ENCODE measurements at places on chromosomes 13 and 19.

DNA sequence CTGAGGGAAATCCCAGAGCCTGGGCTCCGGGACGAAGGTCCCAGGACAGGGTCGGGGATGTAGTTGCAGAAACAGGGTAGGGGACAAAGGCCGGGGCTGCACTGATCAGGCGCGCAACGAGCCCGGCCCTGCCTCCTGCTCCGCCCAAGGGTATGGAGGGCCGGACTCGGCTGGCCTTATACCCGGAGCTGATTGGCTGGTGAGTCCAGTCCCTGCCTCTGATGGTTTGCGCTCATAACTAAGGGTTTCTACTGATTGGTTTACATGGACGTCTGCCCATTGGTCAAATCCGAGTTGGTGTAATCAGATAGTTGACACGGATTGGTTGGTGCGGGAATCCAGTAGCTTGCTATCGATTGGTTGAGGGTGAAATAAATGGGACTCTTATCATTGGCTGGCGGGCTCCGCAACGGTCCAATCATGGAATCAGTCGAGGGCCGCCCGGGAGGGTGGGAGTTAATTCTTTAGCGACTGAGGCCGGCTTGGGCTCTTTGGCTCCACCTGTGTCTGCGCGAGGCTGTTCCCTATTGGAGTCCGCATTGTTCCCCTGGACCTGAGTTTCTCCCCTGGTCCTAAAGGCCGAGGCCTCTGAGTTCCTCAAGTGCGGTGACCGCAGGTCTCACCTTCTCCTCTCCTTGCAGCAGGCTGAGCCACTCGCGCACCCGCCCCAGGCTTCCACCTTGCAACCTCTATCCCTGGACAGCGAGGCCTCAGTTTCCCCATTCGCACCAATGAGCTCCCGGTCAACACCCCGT is 570 bp upstream of the MPND start:
- peak; percentile 100 for DNase-seq

DNA sequence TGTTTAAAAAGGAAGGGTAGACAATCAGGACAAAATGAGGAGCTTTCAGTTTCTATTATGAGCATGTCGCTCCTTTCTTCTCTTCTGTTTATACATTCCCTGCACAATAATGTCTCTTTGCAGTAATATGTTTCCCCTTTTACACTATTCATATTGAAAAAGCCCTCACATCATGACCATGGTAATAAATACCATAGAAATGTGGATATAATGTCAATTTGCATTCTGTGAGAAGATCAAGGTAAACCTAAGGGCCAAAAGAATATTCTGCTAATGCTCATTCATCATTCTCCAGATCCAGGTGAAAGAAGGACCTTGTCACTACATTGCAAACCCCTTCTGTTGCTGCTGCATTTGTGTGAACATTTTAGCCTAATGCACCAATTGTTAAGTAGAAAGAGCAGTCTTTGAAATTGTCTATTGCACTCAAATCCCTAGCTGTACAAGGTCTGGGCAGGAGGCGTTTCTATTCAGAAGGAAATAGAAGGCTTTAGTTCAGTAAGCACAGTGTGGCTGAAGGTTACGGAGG is 117.6 kb upstream of the SOX21 start:
- DNase-seq: no peak

GRCh38 chr19:8143041-8143440 is 6.4 kb downstream of the FBN3 start:
- no peak for DNase-seq

DNA sequence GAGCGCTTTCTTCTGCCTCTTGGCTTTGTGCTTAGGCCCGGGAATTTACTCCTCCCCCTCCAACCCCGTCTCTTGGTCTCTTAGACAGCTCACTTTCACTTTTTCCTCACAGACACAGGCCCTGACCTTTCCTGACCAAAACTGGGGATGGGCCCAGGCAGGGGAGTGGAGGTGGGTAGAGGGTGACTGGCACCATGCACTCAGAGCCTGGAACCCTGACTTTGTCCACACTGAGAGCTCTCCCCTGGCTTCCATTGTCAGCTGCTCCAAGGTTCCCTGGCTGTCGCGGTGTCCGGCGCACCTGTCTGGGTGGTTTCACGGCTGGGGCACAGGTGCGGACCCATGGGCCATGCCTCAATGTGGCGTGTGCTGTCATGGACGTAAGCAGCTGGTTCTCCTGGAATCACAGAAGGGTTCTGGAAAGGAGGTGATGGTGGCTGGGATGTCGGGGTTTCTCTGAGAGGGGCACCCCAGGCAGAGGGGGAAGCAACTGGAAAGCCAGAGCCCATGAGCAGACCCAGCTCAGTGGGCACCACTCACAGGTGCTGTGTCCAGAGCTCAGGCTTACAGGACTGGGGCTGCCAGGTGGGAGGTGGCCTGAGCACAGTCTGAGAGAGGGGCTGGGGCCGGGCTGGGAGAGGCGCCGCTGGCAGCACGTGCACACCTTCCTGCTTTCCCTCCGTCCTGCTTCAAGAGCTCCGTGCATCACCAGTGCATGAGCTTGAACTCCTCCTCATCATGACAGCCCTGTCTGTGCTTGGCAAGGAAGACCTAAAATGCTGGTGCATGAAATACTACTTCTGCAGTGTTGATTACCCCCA is 28.0 kb upstream of the C1QTNF9 start:
- DNase-seq: no peak

- DNase-seq: no peak
Measured at GRCh38 chr19:4580021-4580901, 20.8 kb upstream of the SEMA6B start.

DNA sequence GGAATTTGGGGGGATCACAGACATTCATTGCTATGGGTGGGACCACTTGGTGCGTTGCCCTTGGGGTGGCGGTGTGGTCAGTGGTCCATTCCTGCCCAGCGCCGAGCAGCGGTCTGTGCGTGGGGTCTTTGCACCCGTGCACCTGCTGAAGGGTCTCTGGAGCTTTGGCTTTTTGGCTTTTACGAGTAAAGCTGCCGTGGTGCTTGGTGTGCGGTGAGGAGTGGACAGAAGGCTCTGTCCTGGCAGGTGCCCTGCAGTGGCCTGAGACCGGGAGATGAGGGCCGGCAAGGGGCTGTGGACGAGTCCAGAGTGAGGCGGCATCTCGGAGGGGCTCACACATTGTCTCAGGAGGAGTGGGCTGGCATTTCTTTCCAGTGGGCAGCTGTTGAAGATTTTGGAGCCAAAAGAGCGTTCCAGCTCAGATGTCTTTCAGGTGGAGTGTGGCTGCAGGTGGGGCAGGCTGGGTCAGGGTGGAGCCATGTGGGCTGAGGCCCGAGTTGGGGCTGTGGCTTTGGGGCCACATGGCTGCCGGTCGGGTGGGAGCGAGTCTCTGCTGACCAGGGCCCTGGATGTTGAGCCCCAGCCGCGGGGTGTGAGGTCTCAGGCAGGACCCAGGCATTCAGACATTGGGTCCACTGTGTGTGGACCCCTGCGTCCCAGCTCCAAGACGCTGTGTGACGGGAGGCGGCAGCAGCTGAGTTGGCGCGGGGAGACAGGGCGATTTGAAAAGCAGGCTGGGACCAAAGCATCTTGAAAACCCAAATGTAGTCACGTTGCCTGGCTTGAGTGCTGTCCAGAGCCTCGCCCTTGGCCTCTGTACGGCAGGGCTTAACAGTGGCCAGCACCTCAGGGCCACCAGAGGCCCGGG is 11.7 kb downstream of the GNA11 start:
- no peak for DNase-seq

DNA sequence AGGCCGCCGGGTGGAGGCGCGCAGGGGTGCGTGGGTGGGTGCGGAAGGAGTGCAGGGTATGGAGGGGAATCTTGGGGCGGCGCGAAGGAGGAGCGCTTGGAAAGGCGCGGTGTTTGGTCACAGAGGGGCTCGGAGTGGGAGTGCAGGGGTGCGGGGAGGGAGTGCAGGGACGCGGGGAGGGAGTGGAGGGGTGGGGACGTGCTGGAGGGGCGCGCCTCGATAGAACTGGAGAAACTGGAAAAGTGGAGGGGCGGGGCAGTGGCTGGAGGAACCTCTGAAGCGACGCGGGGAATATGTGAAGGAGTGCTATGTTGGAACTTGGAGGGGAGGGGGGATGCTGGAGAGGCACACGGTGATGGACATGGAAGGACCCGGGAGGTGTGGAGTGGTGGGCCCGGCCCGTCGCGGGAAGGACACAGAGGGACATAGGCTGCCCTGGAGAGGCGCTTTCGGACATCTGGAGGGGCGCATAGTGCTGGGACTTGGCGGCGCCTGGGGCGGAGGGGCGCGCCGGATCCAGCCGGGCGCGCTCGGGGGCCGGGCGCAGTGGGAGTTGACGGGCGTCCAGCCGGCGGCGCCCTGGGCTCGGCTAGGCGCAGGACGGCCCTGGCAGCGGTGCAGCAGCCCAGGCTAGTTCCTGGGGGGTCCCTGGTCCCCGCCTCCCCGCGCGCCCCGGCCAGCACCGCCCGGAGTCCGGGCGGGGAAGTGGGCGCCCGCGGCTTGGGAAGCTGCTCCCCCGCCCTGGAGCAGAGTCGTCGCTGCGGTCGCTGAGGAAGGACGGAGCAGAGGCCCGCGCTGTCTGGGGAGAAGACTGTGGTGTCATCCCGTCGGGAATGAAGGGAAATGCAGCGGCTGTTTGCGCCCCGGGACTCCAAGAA is 20.8 kb upstream of the SGCG start:
- no peak for DNase-seq

DNA sequence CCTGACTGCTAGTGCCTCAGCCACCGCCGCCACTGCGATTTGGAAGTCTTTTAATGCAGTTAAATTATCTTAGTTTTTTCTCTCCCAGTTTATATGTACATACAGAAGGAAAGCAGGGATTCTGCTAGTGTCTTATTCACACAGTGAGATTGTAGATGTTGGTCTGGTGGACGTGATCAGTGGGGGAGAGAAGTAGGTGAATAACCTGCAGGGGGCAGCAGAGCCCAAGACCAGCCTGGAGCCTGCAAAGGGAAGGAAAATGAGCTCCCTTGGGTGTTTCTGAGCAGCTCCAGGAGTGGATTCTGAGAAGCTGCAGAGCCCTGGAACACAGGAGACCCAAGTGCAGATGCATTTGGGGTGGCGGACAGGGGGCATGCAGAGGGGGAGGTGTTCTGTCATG is 26.3 kb downstream of the ZNF844 start:
- DNase-seq: peak; percentile 52

DNA sequence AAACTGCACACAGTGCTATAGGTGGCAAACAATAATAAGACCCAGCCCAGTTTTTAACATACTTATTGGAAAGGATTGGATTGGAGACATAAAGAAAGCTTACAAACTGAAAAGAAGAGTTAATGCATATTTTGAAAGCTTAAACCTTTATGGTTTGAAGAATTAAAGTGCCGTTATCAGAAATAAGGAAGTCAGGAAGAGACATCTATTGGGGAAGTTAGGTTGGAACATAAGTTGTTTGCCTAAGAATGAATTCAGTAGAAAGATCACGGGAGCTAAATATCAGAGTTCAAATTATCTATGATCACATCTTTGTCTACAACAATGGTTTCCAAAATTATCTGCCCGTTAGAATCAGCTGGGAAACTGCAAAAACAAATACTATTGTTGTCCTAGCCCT is 767.9 kb downstream of the PCDH9 start:
- DNase-seq: no peak

- DNase-seq: no peak
Measured at GRCh38 chr13:112182251-112182650, 115.3 kb downstream of the SOX1 start.

DNA sequence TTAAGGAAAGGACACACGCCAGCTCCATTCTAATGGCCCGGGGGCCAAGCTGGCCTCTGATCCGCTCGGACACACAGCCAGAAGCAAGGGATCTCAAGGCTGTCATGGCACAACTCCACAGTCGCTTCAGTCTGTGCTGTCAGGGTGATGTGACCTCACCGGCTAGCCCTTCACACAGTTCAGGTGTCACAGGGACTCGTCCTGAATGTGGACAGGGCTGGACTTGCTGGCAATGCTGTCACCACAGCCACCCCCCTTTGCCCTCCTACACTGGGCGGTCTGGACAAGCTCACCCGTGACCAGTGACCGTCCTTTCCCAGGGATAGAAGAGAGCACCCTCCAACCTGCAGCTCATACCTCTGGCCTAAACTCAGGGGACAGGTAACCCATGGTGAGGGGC is 15.2 kb downstream of the SUGP1 start:
- no peak for DNase-seq

- DNase-seq: no peak
Measured at GRCh38 chr19:39263912-39264305, 4.3 kb upstream of the IFNL2 start.

DNA sequence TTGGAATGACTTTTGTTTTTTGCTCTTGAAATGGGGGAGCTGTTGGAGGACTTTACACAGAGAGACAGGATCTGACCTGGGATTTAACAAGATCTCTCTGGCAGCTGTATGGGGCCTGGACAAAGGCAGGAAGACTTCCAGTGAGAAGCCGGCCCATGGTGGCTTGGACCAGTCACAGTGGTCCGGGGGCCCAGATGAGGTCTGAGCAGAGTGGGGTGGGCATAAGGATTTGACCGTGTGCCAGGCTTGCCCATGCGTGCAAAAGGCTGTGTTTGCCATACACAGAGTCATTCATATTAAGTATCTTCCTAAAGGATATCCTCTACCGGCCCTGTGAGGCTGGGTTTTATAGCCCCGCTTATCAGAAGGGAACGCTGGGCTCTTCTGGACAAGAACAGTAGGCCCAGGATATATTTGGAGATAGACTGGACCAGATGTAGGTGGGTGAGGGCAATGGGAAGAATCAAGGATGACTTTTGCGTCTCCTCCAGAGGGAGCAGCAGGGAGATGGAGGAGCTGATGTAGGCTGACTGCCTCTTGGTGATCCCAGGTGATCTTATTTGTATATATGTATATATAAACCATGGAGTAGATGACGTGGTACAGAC is 4.1 kb downstream of the SPACA6 start:
- DNase-seq: no peak

DNA sequence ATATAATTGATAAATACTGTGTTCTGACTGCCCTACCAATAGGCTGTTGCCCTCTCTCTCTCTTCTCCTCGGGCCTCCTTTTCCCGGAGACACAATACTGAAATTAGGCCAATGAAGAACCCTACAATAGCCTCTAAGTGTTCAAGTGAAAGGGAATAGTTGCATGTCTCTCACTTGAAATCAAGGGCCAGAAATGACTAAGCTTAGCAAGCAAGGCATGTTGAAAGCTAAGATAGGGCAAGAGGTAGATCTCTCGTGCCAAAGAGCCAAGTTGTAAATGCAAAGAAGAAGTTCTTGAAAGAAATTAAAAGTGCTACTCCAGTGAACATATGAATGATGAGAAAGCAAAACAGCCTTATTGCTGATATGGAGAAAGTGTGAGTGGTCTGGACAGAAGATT is 13.3 kb downstream of the KATNAL1 start:
- no peak for DNase-seq

GRCh38 chr13:29886446-29886845 is 36.0 kb upstream of the UBL3 start:
- no peak for DNase-seq

Measured in amniotic epithelial cell (primary cell).